Fibroblast of pulmonary artery (primary cell): ENCODE measurements at places on chromosomes 4 and X.
A peak's percentile ranks its signal among the peaks of the same experiment; 100 is the strongest.

DNA sequence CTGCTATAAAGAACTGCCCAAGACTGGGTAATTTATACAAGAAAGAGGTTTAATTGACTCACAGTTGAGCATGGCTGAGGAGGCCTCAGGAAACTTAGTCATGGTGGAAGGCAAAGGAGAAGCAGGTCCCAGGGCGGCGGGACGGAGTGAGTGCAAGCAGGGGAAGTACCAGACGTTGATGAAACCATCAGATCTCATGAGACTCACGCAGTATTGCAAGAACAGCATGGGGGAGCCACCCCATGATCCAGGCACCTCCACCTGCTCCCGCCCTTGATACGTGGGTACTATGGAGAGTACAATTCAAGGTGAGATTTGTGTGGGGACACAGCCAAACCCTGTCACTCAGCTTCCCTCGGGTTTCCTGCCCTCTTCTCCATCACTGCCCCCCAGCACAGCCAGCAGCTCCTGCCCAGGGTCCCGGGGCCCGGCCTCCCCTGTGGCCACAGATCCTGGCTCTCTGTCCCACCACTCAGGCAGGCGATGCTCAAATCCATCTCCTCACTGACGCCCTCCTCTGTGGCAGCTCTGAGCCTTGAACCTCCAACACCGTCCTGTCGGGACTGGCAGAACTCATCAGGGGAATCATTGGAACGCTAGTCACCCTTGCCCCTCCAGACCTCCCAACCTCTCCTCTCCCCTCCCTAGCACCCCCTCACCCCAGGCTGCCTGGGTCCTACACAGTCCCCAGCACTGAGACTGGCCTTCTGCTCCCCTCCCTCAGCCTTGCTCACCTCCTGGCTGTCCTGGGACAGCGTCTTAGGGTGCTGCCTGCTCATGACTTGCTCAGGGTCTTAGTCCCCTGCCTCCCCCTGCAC is 37.6 kb downstream of the FGFRL1 start:
- no peak for DNase-seq

DNA sequence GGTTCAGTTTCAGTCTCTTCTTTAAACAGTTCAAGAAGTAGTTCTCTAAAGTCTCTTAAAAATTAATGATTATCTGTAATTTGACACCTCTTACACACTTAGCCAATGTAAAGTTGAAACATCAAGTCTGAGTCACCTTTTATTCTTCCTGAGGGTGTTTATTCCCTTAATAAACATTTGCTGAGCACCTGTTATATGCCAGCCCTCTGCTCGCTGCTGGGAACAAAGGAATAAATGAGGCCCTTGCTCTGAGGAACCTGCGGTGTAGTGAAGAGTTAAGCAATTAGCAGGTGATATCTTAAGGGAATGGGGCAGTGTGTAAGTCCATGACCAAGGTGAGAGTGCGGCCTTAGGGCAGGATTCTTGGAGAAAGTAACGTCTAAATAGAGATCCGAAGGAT is 5.2 kb upstream of the NDNF start:
- no peak for DNase-seq

DNA sequence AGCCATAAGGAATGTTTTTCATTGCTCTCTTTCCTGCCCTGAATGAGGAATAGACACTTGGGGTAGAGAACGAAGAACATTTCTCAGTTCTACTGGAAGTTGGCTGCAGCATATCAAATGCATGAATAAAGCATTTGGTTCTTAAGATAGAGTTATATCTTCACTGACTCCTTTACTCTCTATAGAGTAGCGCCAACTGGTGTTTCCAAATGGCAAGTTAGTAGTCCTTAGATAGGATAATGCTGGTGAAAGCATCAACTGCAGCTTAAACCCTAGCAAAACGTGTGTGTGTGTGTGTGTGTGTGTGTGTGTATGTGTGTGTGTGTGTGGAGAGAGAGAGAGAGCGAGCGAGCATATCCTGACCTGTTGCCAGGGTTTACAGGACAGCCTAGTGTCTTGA is 62.2 kb upstream of the FRMPD4 start:
- peak; percentile 54 for DNase-seq

- no peak for DNase-seq
These were observed 19.7 kb upstream of the GPM6B start for GRCh38 chrX:13836575-13836974.

DNA sequence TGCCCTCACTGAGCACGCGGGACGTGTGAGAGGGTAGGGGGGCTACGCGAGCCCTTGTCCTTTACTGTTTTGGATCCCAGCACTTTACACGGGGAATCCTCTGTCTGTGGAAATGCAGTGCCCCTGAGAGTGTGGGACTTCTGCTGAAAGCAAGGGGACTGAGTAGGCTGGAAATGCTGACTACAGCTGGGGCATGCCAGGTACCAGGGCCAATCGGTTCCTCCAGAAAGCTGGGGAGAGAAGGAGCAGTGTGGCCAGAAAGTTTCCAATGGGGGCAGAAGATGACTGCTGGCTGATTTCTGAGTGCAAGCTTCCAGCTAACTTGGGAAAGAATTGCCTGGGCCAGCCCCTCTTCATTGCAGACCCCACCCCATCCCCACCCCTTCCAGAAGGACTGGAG is 1.5 kb downstream of the NHSL2 start:
- DNase-seq, result no peak

GRCh38 chr4:110629780-110630687 is 7.2 kb upstream of the PITX2 start:
- DNase-seq, result no peak

GRCh38 chrX:6917666-6918065 is 229.8 kb upstream of the STS start:
- DNase-seq, result no peak
